ENCODE measurements at places on chromosomes 7 and 10.

DNA sequence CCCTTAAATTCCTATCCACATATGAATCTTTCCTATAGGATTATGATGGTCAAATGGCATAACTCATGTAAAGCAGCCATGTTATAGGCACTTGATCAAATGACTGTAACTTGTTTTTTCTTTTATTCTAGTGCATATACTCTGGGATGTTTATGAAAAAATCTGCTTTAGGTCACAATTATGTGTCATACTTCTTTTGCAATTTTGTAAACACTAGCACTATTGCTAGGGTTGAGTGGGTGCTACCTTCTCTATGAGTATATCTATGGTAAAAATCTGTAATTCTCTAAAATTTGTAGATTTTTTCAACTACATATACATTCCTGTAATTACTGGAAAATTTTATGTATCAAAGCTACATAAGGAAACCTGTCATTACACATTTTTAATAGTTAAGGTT is 50.0 kb downstream of the HGF start:
- no peak for DNase-seq

DNA sequence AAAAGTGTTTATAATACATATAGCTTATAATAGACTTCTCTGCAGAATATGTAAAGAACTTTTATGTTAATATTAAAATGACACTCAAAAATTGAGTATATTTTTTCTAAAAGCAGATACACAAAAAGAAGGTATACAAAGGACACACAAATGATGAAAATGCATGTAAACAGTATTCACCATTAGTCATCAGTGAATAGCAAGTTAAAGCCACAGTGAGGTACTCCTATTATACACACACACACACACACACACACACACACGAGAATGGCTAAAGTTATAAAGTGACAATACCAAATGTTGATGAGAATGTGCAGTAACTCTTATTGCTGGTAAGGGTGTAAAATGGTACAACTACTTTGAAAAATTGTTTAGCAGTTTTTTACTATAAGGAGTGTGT is 92.9 kb downstream of the ITGB1 start:
- DNase-seq = no peak

DNA sequence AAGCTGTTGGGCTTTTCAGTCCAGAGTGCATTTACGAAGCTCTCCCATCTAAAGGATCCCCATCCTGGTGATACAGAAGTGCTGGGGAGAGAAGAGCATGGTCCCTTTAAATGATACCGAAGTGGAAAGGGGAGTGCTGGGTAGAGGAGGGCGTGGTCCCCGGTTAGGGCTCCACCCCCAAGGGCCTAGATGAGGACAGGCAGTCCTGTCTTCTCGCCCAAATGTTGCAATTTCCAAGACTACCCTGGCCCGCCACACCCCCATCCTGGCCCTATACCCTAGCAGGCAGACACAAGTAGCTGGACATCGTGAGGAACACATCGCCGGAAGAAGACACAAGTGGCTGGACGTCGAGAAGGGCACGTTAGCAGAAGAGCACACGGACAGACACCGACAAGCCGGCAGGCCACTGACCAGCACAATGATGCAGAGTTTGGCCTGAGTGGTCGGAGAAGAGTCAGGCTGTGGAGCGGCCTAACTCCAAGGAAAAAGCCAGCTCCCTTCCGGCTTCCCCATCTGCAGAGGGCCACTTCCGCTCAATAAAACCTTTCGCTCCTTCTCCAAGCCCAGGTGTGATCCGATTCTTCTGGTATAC is 439.5 kb upstream of the NRP1 start:
- DNase-seq = no peak

DNA sequence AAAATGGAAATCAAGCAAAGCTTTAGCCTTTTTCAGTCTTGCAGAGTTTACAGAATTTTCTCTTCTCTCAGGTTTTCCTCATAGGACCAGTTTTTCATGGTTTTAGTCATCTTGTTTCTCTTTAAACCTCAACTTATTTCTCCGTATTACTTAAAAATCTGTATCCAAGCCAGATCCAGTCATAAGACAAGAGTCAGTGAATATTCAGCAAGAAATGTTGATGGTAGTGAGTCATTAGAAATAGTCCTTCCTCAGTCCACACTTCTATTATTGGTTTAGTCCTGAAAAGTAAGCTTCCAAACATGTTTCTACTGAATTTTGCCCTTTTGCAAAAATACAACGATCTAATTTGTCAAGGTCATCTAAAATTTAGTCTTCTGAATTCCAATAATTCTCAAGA is 107.0 kb downstream of the VIM start:
- DNase-seq = no peak

DNA sequence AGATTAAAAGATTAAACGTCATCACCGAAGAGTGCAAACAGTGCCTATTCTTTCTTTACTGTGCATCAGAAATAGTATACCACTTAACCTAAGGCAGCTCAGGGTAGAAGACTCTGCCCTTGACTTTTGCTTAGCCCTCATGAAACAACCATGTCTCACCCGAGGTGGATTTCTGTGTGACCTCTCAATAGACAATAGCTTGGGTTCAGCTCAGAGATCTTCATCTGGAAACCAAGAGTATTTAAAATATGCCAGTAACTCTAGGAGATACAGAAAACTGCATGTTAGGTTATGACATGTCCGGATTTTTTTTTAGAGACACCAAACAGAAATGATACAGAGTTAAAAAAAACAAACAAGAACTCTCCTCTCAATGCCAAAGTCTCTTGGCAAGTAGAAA is 75.8 kb downstream of the JAZF1 start:
- no peak for DNase-seq

DNA sequence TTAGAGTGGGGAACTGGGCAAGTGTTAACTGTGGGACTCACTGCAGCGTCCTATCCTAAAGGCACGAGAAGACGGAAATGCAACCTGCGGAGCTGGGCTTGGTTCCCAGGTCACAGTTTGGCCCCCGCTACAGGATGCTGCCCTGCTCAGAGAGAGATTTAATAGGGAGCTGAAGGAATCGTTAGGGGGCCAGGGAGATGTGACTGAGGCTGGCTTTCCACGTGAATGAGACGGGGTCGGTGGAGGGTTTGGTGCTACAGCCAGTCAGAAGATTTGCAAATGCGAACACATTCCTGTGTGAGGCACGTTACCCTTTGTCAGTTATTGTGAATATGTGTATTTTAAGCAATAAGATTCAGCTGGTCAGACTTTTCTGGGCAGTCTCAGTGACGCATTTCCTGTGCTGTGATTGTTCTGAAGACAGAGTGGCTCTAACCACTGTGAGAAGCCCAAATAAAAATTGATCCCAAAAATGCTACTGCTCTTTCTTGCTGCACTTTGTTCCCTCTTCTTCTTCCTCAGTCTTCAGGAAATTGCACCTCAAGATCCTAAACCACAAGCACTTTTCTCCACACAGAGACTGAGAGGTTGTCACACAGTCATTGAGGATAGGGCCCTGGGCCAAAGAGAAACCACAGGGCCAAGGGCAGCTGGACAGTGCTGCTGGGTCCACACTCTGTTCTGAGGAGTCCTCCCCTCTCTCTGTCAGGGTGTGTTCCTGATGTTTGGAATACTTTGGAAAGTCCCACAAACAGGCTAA is 21.2 kb downstream of the CYP17A1 start:
- no peak for DNase-seq

DNA sequence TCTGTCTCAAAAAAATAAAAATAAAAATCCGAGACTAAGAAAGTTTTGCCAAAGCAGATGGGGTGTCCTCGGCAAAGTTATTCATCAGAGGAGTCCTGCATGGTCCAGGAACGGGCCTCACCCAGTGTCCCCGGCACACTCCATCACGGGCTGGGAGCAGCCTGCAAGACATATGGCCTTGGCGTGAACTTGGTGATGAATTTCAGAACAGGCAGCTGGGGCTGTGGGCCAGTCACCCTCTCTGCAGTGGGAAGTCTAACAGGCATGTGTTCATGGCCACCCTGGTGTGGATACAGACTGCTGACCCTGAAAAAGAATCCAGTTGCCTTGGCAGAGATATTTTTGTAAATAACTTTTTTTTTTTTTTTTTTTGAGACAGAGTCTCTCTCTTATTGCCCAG is 34.7 kb downstream of the NPTX2 start:
- DNase-seq = no peak

Data from stimulated activated CD4-positive, alpha-beta T cell treated with anti-CD3 and anti-CD28 coated beads, Interleukin-1b, Interleukin-23, amount 100 ng/mL, for 48 hours (primary cell).